ENCODE measurements at places on chromosomes 12 and 14.

DNA sequence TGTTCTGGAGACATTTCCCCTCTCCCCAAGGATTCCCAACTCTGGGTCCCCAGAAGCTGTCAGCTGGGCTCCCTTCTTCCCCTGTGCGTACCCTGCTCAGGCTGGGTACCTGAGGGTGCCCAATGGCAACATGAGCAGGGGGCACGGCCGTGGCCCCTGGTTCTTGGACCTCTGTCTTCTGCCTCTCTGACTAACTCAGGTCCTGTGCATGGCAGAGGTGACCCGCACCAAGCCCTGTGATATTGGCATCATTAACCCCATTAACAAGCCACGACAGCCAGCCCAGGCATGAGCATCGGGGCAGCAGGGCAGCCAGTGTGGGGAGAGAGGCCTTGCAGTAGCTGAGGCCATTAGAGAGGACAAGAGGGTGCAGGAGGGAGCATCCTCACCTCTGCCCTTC lies 28.4 kb downstream of the RTL1 start:
- DNase-seq: no peak

- DNase-seq: no peak
Observed at GRCh38 chr12:74579446-74579845, 41.8 kb downstream of the ATXN7L3B start.

DNA sequence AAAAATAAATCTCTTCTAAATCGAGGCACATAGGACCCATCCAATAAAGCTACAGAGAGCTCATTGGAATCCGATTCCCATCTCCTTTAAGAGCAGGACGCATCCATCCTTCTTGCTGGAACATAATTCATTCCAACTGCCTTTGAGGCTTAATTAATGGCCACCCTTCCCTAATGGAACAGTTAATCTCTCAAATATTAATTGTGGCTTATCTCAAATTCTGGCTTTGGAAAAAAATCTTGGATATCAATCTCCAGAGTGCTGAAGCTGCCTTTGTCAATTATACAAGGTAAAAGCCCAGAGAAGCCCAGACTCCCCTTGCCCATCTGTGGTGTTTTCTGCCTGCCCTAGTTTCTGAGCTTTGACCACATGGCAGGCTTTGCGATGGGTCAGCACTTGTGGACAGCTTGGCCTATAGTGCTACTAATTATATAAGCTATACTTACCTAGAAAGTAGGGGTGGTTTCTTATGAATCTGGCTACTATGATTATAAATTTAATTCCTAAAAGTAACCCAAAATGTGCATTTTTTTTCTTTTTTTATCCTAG lies 246.3 kb downstream of the NUAK1 start:
- no peak for DNase-seq

DNA sequence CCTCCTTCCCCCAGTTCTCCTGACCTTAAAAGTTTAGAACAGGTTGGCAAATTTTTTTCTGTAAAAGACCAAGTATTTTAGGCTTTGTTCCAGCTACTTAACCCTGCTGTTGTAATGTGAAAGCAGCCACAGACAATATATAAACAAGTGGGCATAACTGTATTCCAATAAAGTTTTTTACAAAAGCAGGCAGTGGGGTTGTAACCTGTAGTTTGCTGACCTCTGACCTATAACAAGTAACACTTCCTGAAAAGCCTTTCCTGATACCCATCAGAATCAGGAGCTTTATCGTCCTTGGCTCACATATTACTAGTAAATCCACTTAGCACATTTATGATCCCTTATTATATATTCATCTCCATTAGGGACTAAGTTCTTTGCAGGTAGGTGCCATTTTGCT lies 13.1 kb upstream of the SMARCC2 start:
- DNase-seq: no peak

- DNase-seq: no peak
Observed at GRCh38 chr14:54976316-54976715, 50.6 kb downstream of the WDHD1 start.

GRCh38 chr12:84201976-84202375 lies 710.6 kb downstream of the SLC6A15 start:
- DNase-seq: no peak

GRCh38 chr14:57380935-57381334 lies 9.5 kb upstream of the NAA30 start:
- no peak for DNase-seq
